Amygdala (tissue), 56 donors: ENCODE measurements at places on chromosomes 1 and 21.

DNA sequence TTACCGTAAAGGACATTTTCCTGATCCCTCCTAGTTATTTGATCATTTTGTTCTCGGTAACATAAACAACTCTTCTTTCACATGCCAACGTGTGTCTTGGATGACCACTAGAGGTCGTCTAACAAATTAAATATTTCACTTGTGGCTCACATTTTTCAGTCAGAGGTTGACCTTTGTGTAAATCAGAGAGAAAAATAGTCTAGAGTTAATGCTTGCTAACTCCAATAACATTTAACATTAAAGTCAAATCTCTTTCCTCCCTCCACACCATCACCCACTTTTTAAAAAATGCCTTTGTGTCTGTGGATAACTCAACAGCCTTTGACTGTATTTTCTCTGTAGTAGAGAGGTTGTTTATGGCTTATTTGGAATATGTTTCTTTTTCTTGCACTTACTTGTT lies 220.5 kb upstream of the B3GALT2 start:
- no peak for DNase-seq

DNA sequence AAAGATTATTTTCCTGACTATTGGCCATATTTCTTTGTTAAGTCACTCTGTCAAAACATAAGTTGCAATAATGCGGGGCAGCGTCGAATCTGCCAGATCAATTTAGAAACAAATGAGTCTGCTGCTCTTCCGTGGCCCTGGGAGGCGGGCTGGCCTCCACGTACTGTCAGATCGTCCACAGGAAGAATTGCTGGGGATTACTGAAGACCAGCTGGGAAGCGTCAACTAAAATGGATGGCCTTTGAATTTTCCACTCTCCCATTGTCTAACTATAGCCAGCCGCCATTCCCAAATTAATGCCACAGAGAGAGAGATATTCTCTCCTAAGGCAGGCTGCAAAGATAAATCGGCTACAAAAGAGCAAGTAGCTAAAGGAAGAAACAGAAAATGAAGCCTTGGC lies 560.2 kb downstream of the SMYD3 start:
- no peak for DNase-seq

GRCh38 chr1:220281159-220281574 lies 8.9 kb upstream of the RAB3GAP2 start:
- no peak for DNase-seq

GRCh38 chr1:41498804-41499203 lies 14.3 kb upstream of the EDN2 start:
- DNase-seq, result no peak
